Hematopoietic multipotent progenitor cell treated with erythropoietin and hydrocortisone succinate and interleukin-3 and kit ligand, for 8 days (in vitro differentiated cells): ENCODE measurements at places on chromosomes 3 and 15.

DNA sequence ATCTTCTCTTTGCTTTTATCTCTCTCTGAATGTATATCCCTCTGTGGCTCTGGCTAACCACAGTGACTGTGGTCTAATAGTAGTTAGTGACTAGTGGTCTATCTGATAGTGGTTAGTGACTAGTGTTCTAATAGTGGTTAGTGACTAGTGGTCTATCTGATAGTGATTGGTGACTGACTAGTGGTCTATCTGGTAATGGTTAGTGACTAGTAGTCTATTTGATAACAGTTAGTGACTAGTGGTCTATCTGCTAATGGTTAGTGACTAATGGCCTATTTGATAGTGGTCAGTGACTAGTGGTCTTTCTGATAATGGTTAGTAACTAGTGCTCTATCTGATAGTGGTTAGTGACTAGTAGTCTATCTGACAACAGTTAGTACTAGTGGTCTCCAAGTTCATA lies 110.5 kb downstream of the MDFIC2 start:
- DNase-seq = peak; percentile 1

- no peak for DNase-seq
These were observed 403.6 kb downstream of the TIGIT start for GRCh38 chr3:114697401-114697800.

DNA sequence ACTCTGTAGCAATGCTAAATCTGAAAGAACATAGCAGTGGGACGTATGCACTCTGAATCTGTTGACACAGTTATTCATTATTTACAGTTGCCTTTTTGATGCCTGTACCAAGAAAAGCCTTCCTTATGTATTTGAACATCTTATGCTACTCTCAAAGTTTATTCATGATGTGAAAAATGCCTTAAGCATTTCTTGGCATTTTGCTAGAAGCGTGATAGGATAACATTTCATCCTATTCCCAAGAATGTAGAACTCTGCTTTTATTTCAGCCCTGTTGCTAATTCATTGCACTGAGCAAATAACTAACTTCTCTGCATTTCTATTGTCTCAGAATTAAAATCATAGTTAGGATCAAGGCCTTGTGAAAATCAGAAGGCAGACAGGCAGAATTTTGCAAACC lies 105.5 kb downstream of the STRIT1 start:
- DNase-seq = no peak

GRCh38 chr15:100372739-100373119 lies 31.0 kb upstream of the ADAMTS17 start:
- no peak for DNase-seq

DNA sequence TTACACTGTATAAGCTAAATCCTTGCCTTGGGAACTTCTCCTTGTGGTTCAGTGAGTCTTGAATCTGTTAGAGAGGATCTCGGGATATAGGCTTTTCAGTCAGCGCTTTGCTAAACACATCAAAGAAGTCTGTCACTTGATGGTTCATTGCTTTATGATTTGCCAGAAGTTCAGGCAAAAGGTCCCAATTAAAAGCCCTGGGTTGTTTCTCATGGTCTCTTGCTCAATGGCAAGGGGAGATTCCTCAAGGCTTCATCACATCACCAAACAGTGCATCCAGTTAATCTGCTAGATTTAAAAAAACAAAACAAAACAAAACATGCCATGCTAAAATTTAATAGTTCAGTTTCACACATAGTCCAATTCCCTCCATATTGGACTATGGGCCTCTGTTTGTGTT lies 114.8 kb downstream of the FILIP1L start:
- no peak for DNase-seq

GRCh38 chr15:60283936-60284335 lies 113.8 kb downstream of the ANXA2 start:
- no peak for DNase-seq

- no peak for DNase-seq
These were observed 32.9 kb downstream of the SNTN start for GRCh38 chr3:63685340-63685739.

DNA sequence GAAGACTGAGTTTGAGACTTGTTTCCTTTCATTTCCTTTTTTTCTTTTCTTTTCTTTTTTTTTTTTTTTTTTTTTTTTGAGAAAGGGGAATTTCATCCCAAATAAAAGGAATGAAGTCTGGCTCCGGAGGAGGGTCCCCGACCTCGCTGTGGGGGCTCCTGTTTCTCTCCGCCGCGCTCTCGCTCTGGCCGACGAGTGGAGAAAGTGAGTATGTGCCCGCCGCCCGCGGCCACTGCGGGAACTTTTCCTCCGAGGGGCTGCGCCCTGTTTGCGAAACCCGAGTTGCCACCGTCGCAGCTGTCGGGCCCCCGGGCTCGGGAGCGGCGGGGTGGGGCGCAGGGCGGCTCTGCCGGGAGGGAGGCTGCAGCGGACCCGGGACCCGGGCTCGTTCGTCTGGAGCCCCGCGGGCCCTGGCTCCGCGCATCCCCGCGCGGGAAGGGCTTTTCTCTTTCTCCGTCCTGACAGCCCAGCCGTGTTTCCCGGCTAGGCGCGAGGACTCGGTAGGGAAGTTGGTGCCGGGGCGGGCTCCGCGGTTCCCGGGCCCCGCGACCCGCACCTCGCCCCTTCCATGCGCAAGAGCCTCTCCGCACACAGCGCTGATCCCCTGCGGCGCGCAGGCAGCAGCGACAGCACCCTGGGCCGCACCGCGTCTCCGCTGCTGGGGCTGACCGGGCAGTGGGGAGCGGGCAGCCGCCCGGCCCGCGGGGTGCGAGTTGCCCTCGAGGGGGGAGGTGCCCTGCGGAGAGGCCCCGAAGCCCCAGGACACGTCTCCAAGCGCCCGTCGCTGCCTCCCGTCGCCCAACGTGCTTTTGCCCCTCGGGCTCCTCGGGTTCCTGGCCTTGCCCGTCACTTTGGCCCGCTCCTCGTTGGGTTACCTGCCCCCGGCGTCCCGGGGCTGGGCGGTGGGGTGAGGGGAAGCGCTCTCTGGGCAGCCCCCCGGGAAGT lies 1.4 kb downstream of the IGF1R start:
- DNase-seq = peak; percentile 44

DNA sequence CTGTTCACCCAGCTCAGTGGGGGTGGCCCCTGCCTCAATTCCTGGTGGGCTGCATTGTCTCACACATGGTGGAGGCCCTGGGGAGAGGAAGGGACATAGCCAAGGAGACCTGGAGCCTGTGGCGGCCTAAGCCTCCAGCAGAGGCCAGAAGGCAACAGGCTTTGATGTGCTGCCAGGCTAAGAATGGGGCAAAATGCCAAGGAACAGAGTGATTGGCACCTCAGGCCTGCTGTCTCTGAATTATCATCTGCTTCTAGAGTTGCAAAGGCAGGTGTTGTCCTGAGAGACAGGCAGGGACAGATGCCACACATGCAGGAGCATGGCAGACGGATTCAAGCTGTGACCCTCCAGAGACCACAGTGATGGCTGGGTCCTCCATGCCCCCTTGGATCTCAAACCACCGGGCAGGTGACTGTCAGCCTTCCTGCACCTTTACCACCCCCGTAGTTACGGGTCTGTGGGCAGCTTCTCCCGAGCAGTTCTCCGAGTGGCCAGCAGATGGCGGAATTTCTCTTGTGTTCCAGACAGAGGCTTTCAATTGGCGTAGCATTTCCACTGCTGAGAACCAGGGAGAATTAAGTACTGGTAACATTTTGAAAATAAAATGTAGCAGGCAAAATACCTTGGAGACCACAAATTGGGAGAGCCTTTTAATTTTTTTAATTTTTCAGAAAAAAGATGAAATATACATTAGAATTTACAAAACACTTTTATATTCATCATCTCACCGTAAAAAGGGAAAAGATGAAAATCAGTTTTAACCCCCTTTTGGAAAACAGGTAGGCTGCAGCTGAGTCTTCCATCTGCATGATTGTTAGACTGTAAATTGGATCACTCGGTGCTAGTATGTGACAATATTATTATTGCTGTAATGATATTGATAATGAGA lies 525.5 kb upstream of the CFAP20DC start:
- peak; percentile 74 for DNase-seq

DNA sequence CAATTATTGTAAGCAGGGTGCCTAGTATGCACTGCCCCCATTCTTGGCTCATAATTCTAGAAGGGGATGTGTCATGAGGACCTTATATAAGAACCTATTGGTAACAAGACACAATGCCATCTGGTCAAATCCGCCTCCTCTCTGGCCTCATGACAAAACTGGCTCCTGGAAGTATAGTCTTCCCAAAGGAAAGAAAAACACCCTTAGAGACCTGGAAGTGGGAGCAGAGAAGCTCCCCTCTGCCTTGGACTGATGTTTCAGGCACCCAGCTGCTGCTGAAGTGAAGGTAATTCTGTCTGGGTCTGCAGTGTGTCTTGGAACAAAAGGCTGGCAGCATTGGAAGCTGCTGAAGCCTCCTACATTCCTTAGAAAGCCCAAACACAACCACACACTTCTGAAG lies 107.2 kb upstream of the CLSTN2 start:
- DNase-seq = no peak

DNA sequence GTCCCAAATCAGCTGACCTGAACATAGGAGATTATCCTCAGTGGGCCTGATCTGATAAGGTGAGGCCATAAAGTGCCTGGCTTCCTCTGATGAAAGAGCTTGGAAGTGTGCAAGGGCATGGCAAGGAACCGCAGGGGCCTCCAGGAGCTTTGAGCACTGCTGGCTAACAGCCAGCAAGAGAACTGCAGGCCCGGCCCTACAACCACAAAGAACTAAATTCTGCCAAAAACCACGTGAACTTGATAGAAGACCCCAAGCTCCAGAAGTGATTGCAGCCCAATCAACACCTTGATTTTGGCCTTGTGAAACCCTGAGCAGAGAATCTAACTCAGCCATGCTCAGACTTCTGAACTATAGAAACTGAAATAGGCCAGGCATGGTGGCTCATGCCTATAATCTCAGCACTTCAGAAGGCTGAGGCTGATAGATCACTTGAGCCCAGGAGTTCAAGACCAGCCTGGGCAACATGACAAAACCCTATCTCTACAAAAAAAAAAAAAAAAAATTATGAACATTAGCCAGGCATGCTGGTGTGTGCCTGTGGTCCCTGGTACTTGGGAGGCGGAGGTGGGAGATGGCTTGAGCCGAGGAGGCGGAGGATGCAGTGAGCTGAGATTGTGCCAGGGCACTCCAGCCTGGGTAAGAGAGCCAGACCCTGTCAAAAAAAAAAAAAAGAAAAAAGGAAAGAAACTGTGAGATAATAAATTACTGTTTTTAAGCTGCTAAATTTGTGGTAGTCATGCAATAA lies 7.7 kb upstream of the DIS3L start:
- DNase-seq = peak; percentile 65

GRCh38 chr3:173096994-173097785 lies 43.8 kb downstream of the SPATA16 start:
- DNase-seq = no peak

- DNase-seq = peak; percentile 50
These were observed 117.7 kb downstream of the GBE1 start for GRCh38 chr3:81643721-81644120.

DNA sequence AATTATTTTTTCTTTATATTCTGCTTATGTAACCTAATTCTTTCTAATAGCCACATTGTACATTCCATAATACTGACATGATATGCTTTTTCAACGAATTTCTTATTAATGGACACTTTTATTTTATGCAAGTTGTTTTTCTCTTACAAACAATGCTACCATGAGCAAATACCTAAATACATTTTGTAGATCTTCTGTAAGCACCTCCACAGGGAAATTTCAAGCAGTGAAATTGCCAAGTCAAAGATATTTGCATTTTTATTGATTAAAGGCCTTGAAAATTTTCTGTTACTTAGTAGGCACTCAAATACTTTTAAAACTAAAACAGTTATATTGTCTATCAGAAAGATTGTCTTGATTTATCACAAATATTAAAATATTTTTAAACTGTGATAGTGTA lies 79.6 kb upstream of the C3orf49 start:
- no peak for DNase-seq

- peak; percentile 24 for DNase-seq
These were observed 402.1 kb downstream of the CADM2 start for GRCh38 chr3:85360742-85361387.

GRCh38 chr3:86984271-86984670 lies 6.7 kb downstream of the VGLL3 start:
- no peak for DNase-seq

DNA sequence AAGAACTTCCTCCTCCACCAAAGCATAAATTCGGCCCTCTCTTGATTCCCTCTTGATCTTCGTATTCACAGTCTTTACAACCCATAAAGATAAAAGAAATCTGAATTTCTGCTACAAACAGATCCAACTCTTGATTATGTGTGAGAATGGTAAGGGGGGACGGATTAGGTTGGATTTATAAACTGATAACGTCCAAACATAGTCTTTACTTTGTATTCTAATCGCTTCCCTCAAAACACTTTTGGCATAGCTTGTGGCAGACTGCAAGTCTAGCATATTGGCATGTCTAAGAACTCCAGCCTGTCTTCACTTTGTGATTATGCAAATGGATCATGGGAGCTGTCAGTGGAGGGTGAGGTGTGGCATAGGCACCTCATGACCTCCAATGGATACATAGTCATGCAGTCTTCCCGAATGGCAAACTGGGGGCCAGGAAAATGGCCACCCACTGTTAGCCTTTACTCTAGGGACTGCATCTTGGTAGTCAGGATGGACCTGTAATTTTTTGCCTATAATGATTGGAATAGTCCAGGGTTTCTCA lies 24.3 kb upstream of the GPR171 start:
- no peak for DNase-seq

DNA sequence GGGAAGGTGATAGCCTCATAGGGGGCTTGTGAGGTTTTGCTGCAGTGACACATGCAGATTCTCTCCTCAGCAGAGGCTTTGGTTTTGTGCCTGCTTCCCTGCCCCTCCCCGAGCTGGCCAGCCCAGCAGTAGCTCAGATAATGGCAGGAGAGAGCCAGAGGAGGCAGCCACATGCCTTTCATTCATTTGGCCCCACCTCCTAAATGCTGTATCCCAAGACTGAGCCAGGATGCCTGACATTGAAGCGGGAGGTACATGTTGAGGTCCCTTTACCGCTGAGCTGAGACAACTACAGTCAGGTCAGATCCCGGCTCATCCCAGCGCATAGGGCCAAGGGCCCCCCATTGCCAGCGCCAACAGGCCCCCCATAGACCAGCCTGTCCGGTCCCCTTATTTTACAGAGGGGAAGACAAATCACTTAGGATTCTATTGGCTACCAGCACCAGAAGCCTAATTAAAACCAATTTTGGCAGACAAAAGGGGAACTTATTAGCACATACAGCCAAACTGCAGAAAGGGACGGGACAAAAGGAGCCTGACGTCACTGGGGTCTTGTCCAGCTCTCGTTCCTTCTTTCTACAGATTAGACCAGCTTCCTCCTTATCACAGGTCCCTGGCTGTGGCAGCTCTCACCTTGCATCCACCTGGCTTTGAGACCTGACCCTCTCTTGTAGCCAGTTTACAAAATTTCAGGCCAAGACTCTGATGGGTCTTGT lies 12.1 kb upstream of the POLG start:
- no peak for DNase-seq

DNA sequence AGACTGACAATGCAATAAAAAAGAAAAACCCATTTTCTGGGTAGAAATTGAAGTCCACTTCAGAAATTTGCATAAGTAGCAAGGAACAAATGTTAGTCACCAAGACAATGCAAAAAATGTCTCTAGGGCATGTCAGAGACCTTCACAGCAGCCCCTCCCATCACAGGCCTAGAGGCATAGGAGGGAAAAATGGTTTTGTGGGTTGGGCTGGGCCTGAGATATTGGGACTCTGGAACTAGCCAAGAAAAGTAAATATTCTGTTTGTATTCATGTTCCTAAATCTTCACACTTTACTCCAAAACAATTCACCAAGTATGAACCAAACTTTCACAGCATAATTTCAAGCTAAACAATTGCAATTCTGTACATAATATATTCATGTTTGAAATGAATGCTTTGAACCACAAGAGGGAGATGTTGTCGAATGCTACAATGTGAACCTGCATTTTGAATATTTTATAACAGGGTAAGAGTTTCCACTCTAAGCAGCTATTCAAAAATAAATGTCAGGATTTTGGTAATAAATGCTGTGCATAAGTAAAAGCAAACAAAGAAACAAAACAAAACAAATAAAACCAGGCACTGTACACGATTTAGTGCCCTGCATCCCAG lies 429.2 kb downstream of the OTOL1 start:
- DNase-seq = no peak
